ENCODE measurements at places on chromosomes 6 and 20.

DNA sequence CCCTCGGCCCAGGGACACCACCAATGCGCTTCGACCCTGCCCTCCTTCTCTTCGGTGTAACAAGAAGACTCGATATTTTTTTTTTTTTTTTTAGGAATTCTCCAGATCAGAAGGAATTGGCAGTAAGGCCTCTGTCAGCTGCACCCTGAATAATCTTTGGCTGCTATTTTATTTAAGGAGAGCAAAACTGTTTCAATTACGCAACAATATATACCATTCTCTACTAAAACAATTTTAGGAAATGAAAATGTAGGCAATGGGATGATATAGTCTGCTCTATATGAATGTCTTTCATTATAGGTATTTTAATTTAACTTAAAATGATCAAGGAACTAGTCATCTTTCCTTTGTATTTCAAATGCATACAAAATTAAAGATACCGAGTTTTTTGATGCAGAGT is 13.3 kb downstream of the ZCCHC3 start:
- no peak for DNase-seq

GRCh38 chr6:149055195-149055899 is 262.2 kb upstream of the TAB2 start:
- no peak for DNase-seq

DNA sequence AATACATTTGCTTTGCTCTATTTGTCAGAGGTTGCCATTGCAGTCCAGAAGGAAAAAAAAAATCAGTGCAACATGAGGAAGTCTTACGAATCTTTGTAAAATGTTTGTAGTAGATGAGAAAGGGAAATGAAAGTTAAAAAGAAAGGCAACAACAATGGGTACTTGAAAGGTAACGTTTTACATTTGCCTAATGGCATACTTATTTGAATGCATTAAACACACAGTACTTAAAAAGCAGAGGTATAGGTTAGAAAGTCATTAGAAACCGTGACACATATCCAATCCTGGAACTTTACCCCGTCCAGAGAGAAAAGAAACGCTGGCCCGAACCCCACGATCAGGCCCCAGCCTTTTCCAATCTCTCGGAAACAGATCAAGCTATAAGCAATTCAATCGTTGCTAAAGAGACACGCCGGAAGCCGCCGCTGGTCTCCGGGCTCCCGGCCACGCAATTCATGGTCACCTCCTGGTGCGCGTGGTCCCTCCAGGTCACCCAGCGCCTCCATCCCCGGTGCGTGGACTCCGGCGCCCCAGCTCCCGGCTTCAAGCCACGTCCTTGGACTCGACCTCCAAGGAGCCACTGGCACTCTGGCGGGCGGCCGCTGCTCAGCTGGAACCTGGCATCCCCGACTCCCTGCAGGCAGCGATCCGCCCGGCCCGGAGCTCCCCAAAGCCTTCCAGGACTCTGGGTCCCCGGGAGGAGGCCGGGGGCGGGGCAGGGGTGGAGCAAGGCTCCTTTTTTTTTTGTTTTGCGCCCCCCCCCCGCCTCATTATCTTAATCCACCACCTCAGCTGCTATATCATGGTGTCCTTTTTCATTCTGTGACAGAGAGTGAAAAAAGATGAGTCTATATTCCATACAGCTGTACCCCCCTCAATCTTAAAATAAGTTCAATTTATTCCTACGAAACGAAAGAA is at the start of gene SLC18B1:
TSS of gene SLC18B1 (minus strand) at position 687 of the 918 bp plus-strand sequence. CDS start at position 506, 181 bp downstream.
- DNase-seq, result peak; percentile 72

DNA sequence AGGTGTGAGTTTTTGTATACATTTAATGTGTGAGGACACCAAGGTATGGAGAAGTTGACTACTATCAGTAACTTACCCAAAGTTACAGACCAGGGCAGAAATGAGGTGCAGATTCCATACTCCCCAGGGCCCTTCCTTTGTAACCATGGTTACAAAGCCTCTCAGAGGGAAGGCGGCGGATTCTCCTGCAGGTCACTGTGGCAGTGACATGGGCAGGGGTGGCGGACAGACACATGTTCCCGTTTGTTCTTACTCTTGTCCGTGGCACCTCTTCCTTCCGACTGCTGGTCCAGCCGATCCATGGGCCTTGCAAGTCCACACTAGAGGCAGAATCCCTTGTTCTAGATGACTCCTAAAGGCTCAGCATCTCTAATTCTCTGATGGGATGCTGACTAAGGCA is 43.0 kb downstream of the PDYN start:
- peak; percentile 38 for DNase-seq

- DNase-seq, result peak; percentile 96
Measured at GRCh38 chr20:57435498-57436222, 44.5 kb downstream of the RBM38 start.

GRCh38 chr6:69827276-69827893 is 30.6 kb upstream of the LMBRD1 start:
- DNase-seq, result no peak

Measured in RWPE2 (cell line).